ENCODE measurements at places on chromosomes 1 and 21. TPM values are rescaled to one million over a fixed set of nuclear protein-coding genes. Genes with fewer than 3 reads are reported as not detected.

Gene ATF3
- 10.4 TPM for total RNA-seq

Gene NUDT4B
- total RNA-seq, result not detected

Gene KIF26B
- total RNA-seq, result not detected

Gene CELA3A
- total RNA-seq, result not detected

Gene AGMAT
- total RNA-seq, result 2.4 TPM

Gene DIO1
- not detected for total RNA-seq

Gene PTPN22
- total RNA-seq, result 52.4 TPM

Data from CD8-positive, alpha-beta T cell (primary cell).